Activated CD8-positive, alpha-beta T cell treated with anti-CD3 and anti-CD28 coated beads for 36 hours (primary cell): ENCODE measurements at places on chromosomes 1 and 21. TPM values are rescaled to one million over a fixed set of nuclear protein-coding genes. Genes with fewer than 3 reads are reported as not detected.

The CNR2 gene
- 0.25 TPM for total RNA-seq

The AADACL4 gene
- total RNA-seq, result not detected

The FAM72B gene
- total RNA-seq, result 28.6 TPM

The ZNF692 gene
- 85.6 TPM for total RNA-seq

The COL16A1 gene
- total RNA-seq, result not detected

The ADAMTSL4 gene
- total RNA-seq, result 0.20 TPM

The PRKAA2 gene
- not detected for total RNA-seq

The STUM gene
- not detected for total RNA-seq

The IFI6 gene
- total RNA-seq, result 32.1 TPM

The NCAM2 gene
- total RNA-seq, result not detected

The LCE1B gene
- not detected for total RNA-seq

The LIPI gene
- not detected for total RNA-seq

The RAB25 gene
- total RNA-seq, result 0.63 TPM

The NUAK2 gene
- total RNA-seq, result 1.9 TPM

DNA sequence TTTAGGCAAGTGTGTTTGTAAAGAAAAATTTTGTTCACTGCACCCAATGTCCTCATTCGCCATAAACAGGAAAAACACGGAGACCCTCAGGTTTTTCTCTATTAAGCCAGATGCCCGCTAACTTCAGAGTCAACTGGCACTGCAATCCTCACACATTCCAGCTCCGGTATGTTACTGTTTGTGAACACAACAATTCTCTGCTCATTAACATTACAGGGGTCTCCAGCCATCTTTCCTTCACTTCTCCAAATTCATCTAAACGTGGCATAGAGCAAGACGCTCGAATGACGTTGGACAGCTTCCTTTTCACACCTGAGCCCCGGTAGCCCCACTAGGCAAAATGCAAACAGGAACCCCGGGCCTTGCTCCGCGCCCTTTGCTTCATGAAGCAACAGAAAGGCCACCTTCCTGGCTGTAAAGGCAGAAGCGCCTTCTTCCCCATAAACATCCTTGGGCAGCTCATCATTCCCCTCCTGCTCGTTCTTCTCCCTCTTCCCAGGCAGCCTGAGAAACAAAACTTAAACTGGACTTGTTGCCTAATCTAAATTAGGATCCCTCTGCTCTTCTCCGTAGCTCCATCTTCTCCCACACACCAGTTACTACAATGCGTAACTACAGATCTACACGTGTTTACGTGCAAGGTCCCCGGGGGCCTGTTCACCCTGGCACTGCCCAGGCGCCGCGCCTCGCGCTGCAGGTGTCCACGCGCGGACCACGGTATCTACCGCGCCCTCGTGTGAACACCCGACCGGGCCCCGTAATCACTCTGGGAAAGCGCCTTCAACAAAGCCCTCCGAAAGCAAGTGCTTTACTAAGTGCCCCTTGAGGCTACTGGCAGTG, 1.2 kb downstream of the LBR start:
- H3K36me3 ChIP-seq, result peaks cover 36% of the 10 kb centered on the region
- no peaks in the 10 kb centered on the region for H3K27me3 ChIP-seq
- H3K4me1 ChIP-seq, result peaks cover 60% of the 10 kb centered on the region
- DNase-seq, result peak; percentile 54
- peak overlapping the region; percentile 93 for H3K27ac ChIP-seq

DNA sequence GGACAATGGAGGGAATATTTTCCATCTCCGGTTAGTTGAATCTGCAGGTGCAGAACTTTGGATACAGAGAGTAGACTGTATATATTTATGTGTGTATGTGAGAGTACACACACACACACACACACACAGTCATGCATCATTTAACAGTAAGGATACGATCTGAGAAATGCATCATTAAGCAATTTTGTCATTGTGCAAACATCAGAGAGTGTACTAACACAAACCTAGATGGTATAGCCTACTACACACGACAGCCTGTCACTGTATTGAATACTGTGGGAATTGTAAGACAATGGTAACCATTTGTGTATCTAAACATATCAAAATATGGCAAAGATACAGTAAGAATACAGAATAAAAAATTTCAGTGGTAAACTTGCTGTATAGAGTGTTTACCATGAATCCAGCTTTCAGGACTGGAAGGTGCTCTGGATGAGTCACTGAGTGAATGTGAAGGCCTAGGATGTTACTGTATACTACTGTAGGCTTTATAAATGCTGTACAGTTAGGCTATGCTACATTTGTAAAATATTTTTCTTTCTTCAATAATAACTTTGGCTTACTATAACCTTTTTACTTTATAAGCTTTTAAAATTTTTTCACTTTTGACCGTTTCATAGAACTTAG, 138.5 kb downstream of the ZZZ3 start:
- H3K4me3 ChIP-seq, result no peak overlapping the region
- H3K27ac ChIP-seq, result no peak overlapping the region
- H3K36me3 ChIP-seq, result no peaks in the 10 kb centered on the region
- no peaks in the 10 kb centered on the region for H3K4me1 ChIP-seq
- DNase-seq, result no peak

- no peak for DNase-seq
- peaks cover 21% of the 10 kb centered on the region for H3K27me3 ChIP-seq
- no peak overlapping the region for H3K4me3 ChIP-seq
- H3K27ac ChIP-seq, result no peak overlapping the region
These were observed 150.2 kb upstream of the LMO4 start for GRCh38 chr1:87178441-87178840.

- DNase-seq, result no peak
- no peaks in the 10 kb centered on the region for H3K27me3 ChIP-seq
- no peaks in the 10 kb centered on the region for H3K36me3 ChIP-seq
- H3K4me1 ChIP-seq, result no peaks in the 10 kb centered on the region
- no peak overlapping the region for H3K27ac ChIP-seq
These were observed 1382.2 kb upstream of the B3GALT2 start for GRCh38 chr1:194568610-194569009.

DNA sequence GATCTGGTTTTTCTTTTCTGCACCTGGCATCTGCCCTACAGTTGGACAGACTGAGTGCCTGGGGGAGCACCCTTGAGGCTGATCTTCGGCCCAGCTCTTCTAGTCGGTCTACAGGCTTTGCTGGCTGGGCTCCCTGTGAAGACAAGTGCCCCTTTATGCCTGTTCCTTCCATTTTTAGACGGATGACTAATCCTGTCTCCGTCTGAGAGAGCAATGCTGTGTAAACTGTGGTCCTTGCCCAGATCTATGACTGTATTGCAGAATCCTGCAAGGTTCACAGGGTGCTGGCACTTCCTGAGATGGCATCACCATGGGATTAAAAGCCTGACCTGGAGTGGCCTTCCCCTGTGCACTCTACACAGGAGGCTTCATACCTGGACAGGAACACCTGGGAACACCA, 47.6 kb upstream of the SAMD13 start:
- DNase-seq, result no peak
- no peaks in the 10 kb centered on the region for H3K27me3 ChIP-seq
- no peaks in the 10 kb centered on the region for H3K36me3 ChIP-seq
- no peaks in the 10 kb centered on the region for H3K4me1 ChIP-seq

- H3K36me3 ChIP-seq, result no peaks in the 10 kb centered on the region
- peak overlapping the region; percentile 30 for H3K27ac ChIP-seq
- H3K4me3 ChIP-seq, result peak overlapping the region; percentile 77
- peaks cover 25% of the 10 kb centered on the region for H3K4me1 ChIP-seq
- DNase-seq, result peak; percentile 63
These were observed 1.3 kb downstream of the EDARADD start for GRCh38 chr1:236395230-236395946.

GRCh38 chr1:109134423-109134822, 20.5 kb downstream of the ELAPOR1 start:
- no peak overlapping the region for H3K27ac ChIP-seq
- H3K36me3 ChIP-seq, result no peaks in the 10 kb centered on the region
- H3K4me1 ChIP-seq, result peaks cover 21% of the 10 kb centered on the region
- H3K4me3 ChIP-seq, result no peak overlapping the region

DNA sequence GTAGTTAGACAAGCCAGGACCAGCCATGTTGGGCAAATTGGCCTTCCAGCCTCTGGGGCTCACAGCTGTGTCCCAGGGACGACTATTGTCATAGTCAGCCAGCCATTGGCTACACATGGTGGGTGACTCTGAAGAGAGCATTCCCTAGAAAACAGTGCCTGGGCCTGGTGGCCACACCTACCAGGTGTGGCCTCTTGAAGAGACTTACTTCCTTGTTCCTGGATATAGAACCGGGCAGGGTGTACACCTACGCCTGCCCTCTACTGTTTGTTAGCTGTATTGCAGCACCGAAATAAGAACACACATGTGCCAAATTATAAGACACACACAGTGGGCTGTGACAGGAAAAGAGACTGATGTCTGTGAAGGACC, 134.6 kb upstream of the ARHGEF16 start:
- DNase-seq, result peak; percentile 72
- peaks cover 1% of the 10 kb centered on the region for H3K27me3 ChIP-seq
- H3K4me1 ChIP-seq, result peaks cover 9% of the 10 kb centered on the region
- H3K4me3 ChIP-seq, result no peak overlapping the region
- H3K36me3 ChIP-seq, result no peaks in the 10 kb centered on the region

DNA sequence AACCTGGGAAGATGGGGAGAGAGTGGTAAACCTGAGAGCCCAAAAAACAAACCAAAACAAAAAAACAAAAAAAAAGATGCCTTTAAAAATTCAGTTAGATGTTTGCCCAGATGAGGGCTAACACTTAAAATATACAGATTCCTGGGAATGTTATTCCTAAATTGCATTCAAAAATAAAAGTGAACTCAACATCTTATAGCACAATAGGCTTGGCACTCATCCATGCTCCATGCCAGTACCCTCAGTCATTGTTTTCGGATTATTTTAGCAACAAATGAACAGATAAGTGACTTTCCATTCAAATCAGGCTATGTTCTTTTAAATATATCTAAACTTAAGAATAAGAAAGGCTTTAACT, 3.7 kb downstream of the ATP1A1 start:
- H3K4me3 ChIP-seq, result peak overlapping the region; percentile 97
- H3K36me3 ChIP-seq, result peaks cover 55% of the 10 kb centered on the region
- H3K27ac ChIP-seq, result peak overlapping the region; percentile 94
- peaks cover 66% of the 10 kb centered on the region for H3K4me1 ChIP-seq
- no peaks in the 10 kb centered on the region for H3K27me3 ChIP-seq

GRCh38 chr1:36918604-36919003, 115.7 kb downstream of the GRIK3 start:
- H3K27me3 ChIP-seq, result peaks cover 1% of the 10 kb centered on the region
- no peaks in the 10 kb centered on the region for H3K4me1 ChIP-seq
- no peaks in the 10 kb centered on the region for H3K36me3 ChIP-seq

GRCh38 chr21:34754690-34755647, 86.2 kb downstream of the CLIC6 start:
- no peak overlapping the region for H3K27ac ChIP-seq
- no peaks in the 10 kb centered on the region for H3K4me1 ChIP-seq
- DNase-seq, result no peak

GRCh38 chr1:185559151-185559550, 175.0 kb upstream of the HMCN1 start:
- no peak for DNase-seq
- H3K27ac ChIP-seq, result peak overlapping the region; percentile 83
- H3K27me3 ChIP-seq, result no peaks in the 10 kb centered on the region
- no peaks in the 10 kb centered on the region for H3K36me3 ChIP-seq
- no peak overlapping the region for H3K4me3 ChIP-seq

- DNase-seq, result no peak
- no peaks in the 10 kb centered on the region for H3K4me1 ChIP-seq
- H3K4me3 ChIP-seq, result no peak overlapping the region
These were observed 326.7 kb downstream of the PAPPA2 start for GRCh38 chr1:176789571-176790090.

DNA sequence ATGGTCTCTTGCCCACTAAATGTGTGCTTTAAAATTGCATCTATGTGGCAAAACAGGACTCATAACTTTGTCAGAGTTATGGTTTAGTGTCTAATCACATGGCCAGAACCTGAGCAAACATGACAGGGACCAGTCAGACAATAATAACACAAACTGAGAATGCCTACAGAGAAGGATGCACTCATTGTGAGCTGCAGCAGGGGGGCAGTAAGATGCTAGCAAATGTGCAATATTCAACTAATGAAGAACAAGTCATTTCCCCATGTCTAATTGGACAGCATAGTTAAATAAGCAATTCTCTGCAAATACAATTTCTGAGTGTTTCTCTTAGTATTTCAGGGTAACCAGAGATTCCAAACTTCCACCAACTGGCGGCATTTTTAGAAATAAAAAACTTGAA, 30.8 kb downstream of the SPAG17 start:
- no peaks in the 10 kb centered on the region for H3K36me3 ChIP-seq
- DNase-seq, result no peak
- no peak overlapping the region for H3K27ac ChIP-seq
- H3K27me3 ChIP-seq, result no peaks in the 10 kb centered on the region
- no peaks in the 10 kb centered on the region for H3K4me1 ChIP-seq

GRCh38 chr1:117608115-117608615, 2.3 kb downstream of the TENT5C start:
- H3K27ac ChIP-seq, result no peak overlapping the region
- H3K4me3 ChIP-seq, result peak overlapping the region; percentile 84
- peaks cover 43% of the 10 kb centered on the region for H3K4me1 ChIP-seq
- H3K36me3 ChIP-seq, result peaks cover 11% of the 10 kb centered on the region
- DNase-seq, result no peak

DNA sequence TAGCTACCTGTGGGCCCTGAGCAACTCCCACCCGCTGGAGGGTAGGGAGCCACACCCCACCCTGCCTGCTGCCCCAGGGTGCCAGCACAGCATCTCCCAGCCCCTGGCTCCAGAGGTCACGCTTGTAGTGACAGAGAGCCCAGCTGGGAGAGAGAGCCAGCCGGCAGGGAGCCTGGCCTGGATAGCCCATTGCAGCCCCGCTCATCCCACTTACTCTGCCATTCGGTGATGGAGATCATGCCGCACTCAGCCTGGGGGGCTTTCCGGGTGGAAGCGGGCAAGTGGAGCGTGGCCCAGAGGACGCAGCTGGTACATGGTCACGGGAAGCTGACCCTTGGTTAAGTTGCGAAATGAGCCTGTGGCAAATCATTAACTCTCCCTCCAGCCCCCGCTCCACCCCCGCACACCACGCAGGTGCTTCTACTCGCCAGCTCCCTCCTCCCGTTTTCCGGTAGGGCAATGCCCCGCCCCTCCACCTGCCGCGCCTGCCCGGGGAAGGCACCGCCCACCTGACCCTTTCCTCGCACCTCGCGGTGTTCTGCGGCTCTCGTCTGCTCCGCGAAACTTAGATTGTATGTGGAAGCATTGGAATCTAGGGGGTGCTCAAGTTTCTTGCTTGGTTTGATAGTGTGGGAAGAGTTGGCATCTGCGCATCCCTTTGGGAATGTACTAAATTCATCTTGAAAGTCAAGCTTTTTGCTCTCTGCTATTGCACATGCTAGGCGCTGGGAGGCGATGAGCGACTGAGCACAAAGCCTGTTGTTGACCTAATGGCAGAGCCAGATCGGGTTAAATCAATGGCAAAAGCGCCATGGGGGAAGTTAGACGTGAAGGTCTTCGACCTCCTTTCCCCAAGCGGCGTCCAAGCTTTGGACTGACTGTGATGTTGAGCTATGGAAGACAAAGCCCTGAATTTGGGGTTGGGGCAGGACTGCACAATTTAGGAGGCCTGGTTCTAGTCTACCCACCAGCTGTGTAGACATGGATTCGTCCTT, at the start of gene GOLT1A:
Gene GOLT1A, minus strand, starts transcription at position 321 of the 995 bp plus-strand sequence. Its CDS starts 82 bp downstream, at position 239.
- peak within 1 kb of the TSS; percentile 28 for H3K4me3 ChIP-seq
- H3K27ac ChIP-seq, result no peak within 1 kb of the TSS
- H3K36me3 ChIP-seq, result no peaks in the 10 kb centered on the region
- H3K4me1 ChIP-seq, result peaks cover 13% of the 10 kb centered on the region

- no peak overlapping the region for H3K4me3 ChIP-seq
- DNase-seq, result no peak
- peaks cover 1% of the 10 kb centered on the region for H3K27me3 ChIP-seq
- no peaks in the 10 kb centered on the region for H3K4me1 ChIP-seq
- no peak overlapping the region for H3K27ac ChIP-seq
- H3K36me3 ChIP-seq, result no peaks in the 10 kb centered on the region
These were observed 128.5 kb downstream of the DAB1 start for GRCh38 chr1:57295326-57295725.
